Stomach (tissue), 19 donors: ENCODE measurements at places on chromosomes 1 and 21. TPM values are rescaled to one million over a fixed set of nuclear protein-coding genes. Genes with fewer than 3 reads are reported as not detected.
A peak's percentile ranks its signal among the peaks of the same experiment; 100 is the strongest.

GRCh38 chr1:177620636-177621190 is 349.1 kb downstream of the SEC16B start:
- DNase-seq, result no peak

- no peak for DNase-seq
These were observed 86.6 kb downstream of the ZBTB18 start for GRCh38 chr1:244137725-244138124.

MNDA gene
- total RNA-seq, result 4.8 TPM

DNA sequence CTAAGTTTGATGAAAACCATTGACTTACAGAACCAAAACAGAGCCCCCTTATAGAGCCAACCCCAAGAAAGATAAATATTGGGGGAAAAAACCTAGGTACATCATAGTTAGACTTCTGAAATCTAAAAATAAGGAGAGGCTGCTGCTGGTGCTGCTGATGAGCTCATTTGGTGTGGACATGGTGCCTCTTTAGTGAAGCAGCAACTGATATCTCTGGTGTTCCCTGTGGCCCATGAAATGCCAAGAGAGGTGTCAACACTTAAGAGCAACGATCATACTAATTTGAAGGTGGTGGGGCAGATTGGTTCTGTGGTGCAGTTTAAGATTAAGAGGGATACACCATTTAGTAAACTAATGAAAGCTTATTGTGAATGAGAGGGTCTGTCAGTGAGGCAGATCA is 35.9 kb downstream of the ST3GAL3 start:
- DNase-seq, result no peak

TLR5 gene
- 7.2 TPM for total RNA-seq

- DNase-seq, result no peak
These were observed 17.8 kb downstream of the ABCG1 start for GRCh38 chr21:42236693-42237092.

- DNase-seq, result no peak
These were observed 204.5 kb downstream of the BRINP3 start for GRCh38 chr1:190273161-190273560.

PTGER3 gene
- total RNA-seq, result 41.1 TPM

DNA sequence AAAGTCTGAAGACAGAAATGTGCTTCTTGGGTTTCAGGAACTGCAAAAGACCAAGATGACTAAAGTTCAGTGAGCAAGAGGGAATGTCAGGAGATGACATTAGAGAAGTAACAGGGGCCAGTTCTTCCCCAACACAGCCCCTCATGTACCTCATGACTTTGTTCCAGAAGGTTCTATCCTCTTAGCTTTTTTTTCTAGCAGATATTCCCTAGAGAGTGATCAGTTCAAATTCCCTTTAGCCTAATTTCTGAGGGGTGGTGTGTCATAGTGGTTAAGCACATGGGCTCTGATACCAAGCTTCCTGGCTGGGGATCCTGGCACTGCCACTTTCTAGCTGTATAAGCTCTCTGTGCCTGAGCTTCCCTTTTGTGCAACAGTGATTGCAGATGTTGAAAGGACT is 108.0 kb downstream of the LBR start:
- no peak for DNase-seq

C4BPA gene
- 24.6 TPM for total RNA-seq

CELA3A gene
- not detected for total RNA-seq

GUCA2B gene
- total RNA-seq, result not detected

DNA sequence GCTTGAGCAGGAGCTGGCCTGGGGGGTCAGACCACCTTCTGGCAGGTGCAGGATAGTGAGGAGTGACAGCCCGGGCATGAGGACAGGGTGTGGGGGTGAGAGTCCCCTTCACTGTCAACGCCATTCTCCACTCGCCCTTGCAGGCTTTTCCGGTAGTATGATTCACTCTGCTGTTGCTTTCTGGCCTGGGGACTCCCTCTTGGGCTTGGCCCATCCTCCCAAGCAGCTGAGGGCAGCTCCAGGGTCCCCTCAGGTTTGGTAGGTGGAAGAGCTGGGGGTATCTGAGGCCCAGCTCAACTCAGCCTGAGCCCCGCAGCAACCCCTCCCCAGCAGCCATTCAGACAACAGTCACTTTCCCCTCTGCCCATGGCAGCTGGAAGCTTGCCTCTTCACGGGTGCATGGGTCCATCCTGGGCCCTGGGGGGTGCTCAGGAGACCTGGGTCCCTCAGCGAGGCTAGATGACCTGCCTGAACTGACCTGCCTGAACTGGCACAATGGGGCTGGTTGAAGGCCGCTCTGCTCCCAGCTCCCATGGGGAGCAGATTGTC is 1.3 kb downstream of the CLDN19 start:
- no peak for DNase-seq

- no peak for DNase-seq
These were observed 286.1 kb downstream of the DPYD start for GRCh38 chr1:97634758-97635157.

NKAIN1 gene
- total RNA-seq, result not detected

GRCh38 chr21:42537106-42537742 is 23.6 kb downstream of the SLC37A1 start:
- peak; percentile 54 for DNase-seq

DNA sequence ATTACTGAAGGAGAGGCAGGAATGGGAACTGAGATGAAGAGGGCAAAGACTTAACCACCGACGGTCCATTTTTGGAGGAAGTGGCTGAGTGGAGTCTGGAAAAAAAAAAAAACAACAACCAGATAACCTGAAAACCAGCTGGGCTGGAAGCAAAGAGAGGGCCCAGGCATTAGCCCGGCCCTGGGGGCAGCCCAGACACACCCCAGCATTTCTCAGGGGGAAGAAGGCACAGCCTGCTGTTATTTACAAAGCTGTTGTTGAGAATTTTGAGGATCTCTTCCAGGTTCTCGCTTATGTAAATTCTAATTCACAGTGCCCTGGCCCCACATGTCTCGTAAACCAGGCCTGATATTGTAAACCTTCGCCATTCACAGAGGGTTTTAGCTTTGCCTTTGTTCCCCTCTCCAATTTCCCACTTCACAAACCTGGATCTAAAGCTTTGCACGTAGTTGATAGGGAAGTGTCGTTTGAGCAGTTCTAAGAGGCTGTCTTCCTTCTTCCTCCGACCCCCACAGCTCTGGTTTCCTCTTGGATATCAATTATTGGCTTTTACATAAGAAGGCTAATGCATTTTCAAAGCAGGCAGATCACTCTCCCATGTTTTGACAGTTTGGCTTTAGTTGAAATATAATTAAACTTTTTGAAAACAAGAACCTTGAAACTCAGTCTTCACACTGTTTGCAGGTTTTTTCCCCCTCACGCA is 161.8 kb upstream of the IRF2BP2 start:
- peak; percentile 16 for DNase-seq

DNA sequence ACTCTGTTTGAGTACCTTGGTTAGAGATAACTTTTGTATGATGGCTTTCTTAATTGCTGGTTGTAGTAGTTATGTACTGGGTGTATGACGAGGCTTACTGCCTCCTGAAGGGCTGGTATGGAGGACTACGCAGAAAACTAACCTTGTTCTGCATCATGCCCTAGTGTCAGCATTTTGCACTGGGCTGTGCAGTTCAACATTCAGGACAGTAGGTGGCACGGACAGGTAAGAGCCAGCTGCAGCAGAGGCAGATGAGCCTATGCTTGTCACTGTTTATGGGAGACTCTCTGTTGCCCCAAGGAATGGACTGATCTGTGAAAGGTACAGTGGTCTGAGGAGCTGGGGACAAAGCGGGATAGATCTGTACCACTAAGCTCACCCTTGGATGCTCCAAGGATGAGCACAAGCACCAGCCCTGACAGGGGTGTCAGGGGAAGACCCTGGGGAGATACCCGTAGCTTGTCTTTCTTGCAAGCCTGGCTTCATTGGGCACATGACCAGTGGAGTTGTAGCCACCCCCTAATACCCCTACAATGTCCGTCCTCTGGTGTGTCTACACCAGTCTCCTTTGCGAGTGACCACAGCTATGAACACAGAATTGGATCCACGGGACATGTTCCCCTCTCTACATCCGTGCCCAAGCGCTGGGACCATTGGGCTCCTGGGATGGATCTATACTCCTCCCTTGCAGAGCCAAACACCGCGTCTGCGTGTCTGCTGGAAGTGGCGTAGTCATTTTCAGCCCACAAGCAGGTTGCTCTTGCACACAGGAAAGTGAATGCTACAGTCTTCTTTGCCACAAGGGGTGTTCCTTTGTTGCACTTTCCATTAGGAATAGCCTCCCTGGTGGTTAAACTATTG is 51.1 kb upstream of the CFHR3 start:
- DNase-seq, result peak; percentile 73

GRCh38 chr1:3992103-3992556 is 92.1 kb upstream of the C1orf174 start:
- DNase-seq, result no peak

DNA sequence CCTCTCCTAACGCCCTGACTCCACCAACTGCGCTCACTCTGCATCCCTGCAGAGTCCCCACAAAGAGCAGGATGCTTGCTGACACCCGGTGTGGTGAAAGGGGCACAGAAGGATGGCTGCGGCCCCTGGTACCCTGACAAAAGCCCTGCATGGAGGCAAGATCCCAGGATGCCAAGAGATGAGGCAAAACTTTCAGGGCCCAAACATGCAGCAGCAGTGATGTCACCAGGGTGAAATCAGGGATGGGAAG is 36.6 kb downstream of the SLC9A1 start:
- DNase-seq, result no peak

GRCh38 chr1:42430286-42431135 is 25.3 kb downstream of the ZMYND12 start:
- DNase-seq, result no peak
